ENCODE measurements at places on chromosomes 3 and 15.
A peak's percentile ranks its signal among the peaks of the same experiment; 100 is the strongest.

DNA sequence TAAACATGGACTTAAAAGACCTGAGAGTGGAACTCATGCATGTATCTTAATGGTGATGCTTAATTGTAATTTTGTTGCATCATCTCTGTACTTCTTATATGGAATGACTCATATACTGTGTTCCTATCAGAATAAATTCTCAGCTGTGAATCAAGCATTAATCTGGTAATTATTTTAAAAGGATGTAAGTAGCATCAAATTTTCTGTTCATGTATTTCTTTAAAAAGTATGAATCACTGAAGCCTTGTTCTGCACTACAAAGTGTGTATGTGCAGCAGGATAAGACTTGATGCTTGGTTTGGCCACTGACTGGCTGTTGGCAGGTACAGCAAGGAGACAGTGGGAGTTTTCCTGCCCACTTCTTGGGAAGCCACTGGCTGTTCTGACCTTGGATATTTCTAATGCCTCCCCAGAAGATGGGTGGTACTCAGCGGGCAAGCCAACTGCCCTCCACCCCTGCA lies 123.9 kb downstream of the ANO10 start:
- DNase-seq: no peak

DNA sequence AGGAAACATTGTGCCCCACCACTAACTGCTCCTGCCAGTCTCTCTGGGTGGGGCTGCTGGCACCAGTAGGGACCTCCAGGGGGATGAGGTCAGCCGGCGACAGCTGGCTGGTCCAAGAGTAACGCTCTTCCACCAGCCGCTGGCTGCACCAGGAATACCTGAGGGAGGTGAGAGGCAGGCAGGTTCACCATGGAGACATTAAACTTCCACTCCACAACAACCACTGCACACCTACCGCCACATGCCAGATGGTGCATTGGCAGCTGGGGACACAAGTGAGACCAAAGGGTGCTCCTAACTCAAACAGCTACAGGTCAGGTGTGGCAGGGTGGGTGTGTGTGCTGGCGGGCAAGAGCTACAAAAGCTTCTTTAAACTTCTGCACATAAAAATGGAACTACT lies 4.5 kb downstream of the POLG start:
- no peak for DNase-seq

DNA sequence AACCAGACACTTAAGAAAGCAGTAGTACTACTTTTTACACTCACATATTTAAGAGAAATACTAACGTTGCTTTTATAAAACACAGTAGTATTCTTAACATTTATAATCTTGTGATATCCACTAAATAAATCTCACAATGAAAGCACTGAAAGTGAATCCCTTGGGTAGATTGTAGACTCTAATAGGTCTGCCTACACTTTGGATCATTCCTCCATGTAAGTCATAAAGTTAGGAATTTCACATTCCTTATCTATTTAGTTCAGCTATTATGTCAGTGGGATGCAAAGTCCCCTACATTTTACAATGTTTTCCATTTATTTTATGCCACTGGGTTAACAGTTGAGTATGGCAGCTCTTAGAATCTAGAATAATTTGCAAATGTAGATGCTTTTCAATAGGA lies 330.7 kb downstream of the LSAMP start:
- no peak for DNase-seq

GRCh38 chr3:5136211-5136918 lies 14.3 kb downstream of the ARL8B start:
- no peak for DNase-seq

GRCh38 chr3:107346564-107346963 lies 30.7 kb upstream of the CCDC54 start:
- DNase-seq: no peak

DNA sequence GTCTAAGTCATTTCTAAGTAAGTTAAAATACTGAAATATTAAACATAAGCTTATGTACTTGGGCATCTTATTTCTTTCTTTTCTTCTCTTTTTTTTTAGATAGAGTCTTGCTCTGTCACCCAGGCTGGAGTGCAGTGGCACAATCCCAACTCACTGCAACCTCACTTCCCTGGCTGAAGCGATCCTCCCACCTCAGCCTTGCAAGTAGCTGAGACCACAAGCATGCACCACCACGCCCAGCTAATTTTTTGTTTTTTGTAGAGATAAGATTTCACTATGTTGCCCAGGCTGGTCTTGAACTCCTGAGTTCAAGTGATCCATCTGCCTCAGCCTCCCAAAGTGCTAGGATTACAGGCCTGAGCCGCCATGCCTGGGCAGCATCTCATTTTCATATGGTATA lies 16.0 kb upstream of the ZNF710 start:
- DNase-seq: no peak

DNA sequence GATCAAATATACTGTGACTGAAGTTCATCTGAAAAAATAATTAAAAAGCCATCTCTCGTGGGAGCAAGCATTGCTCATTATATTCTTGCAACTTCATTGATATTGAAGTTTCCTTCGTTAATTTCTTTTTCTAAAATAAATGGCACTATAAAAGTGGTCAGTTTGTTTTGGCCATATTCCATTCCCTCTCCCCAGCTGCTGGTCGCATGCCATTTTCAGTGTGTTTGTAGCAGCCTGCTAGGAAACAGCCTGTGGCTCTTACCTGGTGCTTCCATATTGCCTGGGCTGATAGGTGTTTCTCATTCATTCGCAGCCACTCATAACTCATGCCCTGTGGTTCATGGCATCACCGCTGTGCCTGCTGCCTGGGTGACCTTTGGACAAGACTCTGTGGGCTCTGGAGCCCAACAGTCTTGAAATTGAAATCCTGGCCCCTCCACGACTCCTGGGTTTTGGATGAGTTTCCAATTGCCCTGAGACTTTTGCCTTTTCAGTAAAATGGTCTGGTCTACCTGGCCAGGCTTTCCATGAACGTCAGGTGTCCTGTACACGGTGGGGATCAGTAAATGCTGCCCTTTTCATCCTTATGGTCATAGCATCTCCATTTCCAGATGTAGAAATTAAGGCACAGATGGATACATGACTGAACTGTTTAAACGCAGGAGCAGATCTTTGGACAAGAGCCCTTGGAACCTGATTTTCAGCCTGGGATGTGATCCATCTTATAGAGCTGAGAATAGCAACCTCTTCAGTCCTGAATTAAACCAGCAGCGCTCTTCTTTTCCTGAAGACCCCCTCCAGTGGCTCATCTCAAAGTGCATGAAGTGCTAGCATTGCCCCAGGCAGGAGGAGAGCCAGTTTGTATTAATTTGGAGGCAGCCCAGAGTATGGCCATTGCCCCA lies 69.4 kb downstream of the SLCO3A1 start:
- no peak for DNase-seq

GRCh38 chr15:59632714-59633113 lies 21.1 kb downstream of the GCNT3 start:
- no peak for DNase-seq

- DNase-seq: no peak
Measured at GRCh38 chr3:150970665-150971324, 1.7 kb downstream of the CLRN1 start.

DNA sequence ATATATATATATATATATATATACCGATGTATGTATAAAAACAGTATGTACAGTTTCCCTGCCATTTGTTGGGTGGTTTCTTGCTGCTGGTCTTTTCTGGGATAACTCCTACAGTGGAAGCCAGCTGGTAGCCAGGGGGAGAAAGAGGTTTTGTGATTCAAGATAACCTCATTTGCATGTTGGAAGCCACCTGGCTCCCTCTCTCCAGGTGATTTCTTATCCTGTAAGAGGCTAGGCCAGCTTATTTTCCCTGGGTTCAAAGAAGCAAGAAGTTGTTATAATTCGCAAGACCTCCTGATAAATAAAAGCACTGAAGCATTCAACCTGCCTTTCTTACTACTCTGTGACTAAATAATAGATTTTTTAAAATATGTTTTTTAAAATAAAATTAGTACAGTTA lies 443.3 kb downstream of the VGLL3 start:
- DNase-seq: no peak

DNA sequence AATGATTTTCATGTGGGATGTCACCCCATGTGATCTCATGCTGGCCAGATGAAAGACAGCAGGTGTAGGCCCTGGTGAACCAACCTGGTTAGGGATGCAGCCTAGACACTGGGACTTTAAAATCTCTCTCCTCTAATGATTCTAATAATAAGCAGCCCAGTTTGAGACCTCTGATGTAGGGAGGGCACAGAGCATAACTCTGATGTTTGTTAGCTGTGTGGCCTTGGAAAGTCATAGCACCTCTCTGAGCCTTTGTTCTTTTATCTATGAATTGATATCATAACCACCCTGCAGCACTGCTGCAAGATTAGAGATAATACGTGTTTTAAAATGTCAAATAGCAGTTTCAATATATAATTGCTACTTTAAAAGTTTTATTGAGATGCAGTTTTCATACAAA lies 106.0 kb downstream of the RPL22L1 start:
- no peak for DNase-seq

- no peak for DNase-seq
Measured at GRCh38 chr3:188789251-188789650, 382.5 kb upstream of the TPRG1 start.

- DNase-seq: peak; percentile 46
Measured at GRCh38 chr15:81752546-81752942, 293.3 kb downstream of the MEX3B start.

GRCh38 chr3:50971487-50971924 lies 296.8 kb downstream of the DOCK3 start:
- DNase-seq: no peak

- no peak for DNase-seq
Measured at GRCh38 chr15:65130941-65131340, 2.7 kb downstream of the PDCD7 start.

DNA sequence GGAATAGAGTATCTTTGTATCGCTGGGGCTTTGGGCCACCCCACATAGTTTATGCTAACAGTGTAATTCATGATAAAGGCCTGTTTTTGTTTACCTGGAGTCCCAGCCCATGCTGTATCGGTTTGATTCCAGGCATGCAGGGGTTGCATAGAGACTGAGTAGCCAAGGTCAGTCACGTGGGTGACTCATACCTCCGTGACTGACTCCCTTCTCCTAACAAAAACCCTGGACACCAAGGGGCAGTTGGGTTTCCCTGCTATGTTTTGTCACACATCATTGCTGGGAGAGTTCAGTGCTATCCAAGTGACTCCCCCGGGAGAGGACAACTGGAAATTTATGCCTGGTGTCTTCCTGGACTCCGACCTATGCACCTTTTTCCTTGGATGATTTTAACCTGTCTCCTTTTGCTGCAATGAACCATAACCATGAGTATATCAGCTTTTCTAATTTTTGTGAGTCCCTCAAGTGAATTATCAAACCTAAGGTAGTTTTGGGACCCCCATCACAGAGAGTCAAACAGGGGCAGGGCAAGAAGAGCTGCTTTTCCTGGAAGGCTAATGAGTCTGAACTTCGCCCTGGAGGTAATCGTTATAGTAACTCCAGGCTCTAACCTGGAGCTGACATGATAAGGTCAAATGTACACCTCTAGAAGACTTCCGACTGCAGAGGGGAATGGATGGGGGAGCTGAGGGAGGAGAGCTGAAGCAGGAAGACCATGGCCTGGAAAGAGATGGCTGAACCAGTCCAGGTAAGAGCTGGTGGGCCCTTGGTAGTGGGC lies 57.0 kb downstream of the SRGAP3 start:
- no peak for DNase-seq

GRCh38 chr15:62840526-62841268 lies 201.8 kb upstream of the TPM1 start:
- DNase-seq: no peak

GRCh38 chr3:179265092-179265491 lies 14.2 kb upstream of the KCNMB3 start:
- DNase-seq: no peak

DNA sequence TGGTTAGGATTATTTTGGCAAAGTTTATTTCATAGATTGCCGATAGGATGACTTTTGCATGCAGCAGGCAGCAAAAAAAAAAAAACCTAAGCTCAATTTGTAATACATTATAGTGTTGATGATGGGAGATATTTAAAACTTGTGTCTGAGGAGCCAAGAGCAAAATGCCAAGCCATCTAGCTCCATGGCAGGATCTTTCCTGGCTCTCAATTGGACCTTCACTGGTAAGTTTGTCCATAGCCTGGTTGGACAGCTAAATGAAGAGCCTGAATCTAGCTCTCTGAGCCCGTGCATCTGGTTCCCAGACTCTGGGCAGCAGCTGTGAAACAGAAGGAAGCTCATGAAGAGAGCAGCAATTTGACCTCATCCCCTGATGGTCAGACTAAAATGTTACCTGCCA lies 17.5 kb downstream of the STAC start:
- no peak for DNase-seq

GRCh38 chr3:124691599-124691998 lies 38.7 kb upstream of the UMPS start:
- no peak for DNase-seq

DNA sequence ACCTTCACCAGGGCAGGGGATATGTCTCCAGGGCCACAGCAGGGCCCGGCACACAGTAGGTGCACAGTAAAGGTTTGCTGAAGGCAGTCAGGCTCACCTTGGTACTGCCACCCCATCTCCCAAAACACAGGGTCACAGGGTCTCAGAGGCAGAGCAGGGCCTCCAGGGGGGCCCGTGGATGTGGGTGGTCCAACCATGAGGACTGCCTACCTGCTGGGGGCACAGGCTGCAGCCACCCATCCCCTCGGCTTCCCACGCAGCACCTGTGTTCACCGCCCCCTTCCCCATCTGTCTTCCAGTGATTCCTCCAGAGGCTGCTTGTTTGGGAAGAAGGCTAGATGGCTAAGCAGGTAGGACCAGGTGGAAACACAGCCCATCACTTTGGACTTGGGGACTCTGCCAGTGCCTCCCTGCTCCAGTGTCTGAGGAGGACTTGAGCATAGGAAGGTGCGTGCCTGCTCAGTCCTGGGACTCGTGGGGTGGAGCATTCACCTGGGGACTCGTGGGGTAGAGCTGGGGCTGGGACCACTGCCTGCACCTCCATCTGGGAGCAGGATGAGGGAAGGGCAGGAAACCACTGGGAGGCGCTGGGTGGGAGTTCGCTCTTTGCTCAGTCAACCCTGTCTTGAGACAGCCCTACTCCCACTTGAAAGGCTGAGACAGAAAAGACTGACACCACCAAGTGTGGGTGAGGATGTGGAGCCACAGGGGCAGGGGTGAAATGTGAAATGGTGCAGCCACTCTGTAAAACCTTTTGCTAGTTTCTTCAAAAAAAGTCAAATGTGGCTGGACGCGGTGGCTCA lies 18.8 kb upstream of the PLXND1 start:
- DNase-seq: no peak

DNA sequence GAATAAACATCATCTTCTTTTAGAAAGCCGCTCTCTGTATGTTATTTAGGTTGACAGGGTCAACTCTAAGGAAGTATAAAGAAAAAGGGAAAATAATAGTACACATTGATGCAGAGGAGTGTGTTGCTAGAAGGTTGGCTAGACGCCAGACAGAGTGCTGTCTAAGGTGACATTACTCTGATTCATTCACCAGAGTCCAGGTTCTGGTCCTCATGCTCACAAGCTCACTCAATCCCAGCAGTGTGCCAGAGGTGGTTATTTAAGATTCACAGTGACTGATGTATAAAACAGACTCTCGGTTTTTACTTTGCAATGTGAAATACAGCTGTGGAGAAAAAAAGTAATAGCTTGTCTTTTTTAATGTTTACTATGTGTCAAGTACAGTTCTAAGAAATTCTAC lies 1.7 kb downstream of the CFAP44 start:
- DNase-seq: no peak
